LHCN-M2 (cell line): ENCODE measurements at places on chromosomes 5 and 9. TPM values are rescaled to one million over a fixed set of nuclear protein-coding genes. Genes with fewer than 3 reads are reported as not detected.

DNA sequence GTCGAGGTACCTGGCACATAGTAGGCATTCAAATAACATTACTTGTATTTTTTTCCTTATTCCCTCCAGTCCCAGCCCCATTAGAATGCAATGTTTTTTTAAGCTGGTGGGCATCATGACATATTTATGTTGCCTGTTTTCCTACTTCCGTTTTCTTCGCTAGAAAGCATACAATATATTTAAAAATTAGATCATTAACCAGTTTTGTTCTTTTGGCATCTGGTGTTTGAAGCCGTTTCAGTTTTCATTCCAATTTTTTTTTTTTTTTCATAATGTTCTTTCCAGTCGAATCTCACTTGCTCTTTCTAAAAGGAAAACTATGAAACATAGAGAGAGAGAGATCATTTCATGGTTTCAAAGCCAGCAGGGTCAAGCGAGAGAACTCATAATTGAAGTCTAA, 228.3 kb upstream of the C9orf72 start:
- DNase-seq = no peak

DNA sequence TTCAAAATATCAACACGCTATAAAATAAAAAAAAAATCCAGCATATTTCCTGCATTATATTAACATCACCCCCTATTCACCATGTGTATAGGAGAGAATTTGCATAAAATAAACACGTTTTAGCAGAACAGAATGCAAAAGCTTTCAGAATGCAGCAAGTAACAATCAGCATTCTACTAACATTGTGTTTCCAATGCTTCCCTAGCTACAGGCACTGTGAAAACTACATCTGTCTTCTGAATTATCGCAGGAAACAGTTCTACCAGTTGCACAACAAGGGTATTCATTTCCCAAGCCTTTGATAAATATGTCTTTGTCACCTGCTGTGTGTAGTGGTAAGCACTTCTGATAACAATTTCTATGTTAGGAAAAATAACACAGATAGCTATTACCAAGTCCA, 1015.8 kb downstream of the CDH18 start:
- DNase-seq = no peak

DNA sequence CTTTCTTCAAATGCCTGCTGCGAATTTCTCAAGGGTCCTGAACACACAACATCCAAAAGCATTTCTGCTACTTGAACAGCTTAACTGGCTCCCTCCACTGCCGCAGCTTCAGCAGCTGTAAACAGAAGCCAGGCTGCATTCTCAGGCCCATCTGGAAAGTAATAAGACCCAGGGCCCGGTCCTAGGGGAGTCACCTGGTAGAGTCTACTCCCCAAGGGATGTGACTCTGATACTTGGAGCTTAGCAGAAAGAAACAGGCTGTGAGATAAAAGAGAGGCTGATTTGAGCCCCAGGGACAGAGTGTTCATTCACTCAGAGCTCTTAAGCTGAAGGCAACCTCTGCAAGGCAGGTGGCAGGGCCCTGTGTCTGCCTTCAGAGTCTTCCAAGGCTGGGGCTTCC, 356.8 kb downstream of the SPOCK1 start:
- no peak for DNase-seq

- no peak for DNase-seq
Observed at GRCh38 chr9:69093471-69094103, 58.0 kb downstream of the FXN start.

GRCh38 chr9:22158271-22158670, 149.2 kb upstream of the CDKN2B start:
- DNase-seq = no peak

DNA sequence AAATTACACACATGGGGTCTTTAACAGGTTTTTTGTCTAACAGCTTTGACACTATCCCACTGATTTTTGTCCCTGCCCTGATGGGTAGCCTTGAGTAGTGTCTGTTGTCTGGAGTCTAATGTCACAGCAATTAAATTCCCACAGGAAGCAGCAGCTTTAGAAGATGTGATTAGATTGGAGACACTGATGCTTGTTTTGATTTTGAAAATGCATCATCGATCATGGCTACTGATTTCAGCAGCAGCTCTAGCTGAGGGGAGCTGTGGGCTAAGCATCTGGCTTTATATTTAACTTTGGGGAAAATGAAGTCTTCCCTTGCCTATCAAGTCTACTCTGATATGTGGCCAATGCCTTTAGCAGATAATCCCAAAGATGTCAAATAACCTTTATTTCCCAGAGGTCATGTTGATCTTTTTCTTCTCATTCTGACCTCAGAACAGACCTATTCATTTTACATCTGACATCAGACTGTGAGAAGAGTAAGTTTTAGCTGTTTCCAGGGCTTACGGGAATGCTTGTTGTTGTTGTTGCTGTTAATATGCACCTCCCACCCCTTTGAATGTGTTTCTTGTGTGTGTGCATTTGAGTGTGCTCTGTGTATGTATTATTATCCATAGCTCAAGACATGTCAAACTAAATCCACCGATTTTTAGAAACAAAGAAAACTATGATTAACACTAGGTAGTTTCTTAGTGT, 704.9 kb upstream of the NUDT12 start:
- peak; percentile 6 for DNase-seq

The TOMM5 gene
- total RNA-seq = 167 and 190 TPM in 2 replicates

DNA sequence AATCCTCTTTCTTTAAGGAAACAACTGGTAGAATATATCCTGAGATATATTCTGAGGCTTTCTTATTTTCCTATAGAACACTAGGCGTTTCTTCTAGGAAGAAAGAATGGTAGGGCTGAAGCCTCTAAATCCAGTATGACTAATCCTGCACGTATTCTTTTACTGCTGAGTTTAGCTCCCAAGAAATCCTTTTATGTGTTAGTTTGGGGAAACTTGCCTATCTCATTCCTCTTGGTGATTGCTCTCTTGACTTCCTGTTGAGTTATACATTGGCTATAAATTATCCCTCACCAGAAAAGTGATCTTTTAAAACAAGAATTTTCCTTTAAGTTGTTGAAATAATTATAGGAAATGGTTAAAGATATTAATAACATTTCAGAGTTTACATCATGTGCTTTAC, 422.9 kb downstream of the TMEM161B start:
- no peak for DNase-seq

The TRPM6 gene
- total RNA-seq = not detected in 2 replicates

DNA sequence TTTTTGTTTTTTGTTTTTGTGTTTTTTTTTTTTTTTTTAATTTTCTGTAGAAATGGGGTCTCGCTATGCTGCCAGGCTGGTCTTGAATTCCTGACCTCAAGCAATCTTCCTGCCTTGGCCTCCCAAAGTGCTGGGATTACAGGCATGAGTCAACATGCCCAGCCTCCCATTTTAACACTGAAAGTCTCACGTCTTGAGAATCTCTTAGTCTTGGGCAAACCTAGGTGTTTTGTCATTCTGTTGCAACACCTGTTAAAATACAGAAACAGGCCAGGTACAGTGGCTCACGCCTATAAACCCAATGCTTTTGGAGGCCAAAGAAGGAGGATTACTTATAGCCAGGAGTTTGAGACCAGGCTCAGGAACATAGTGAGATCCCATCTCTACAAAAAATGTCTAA, 599.0 kb downstream of the TLR4 start:
- no peak for DNase-seq

DNA sequence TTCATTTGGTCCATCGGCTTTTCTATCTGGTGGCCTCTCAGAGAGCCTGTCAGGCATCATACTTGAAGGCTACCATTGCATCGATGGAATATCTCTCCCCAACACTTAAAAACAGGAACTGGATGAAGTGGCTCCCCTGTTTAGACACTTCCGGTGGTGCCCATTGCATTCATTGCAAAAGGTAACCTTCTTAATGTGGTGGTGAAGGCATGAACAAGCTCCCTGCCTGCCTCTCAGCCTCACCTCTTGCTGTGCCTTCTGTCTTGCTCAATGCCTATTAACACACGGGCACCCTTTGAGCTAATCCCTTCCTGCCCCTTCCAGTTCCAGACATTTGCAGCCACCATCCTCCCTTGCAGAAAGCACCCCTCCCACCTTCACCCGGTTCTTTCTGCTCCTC, 233.1 kb upstream of the MSX2 start:
- DNase-seq = no peak

The ASPN gene
- total RNA-seq = not detected in 2 replicates

- DNase-seq = no peak
Observed at GRCh38 chr5:68347536-68347935, 132.0 kb downstream of the PIK3R1 start.

DNA sequence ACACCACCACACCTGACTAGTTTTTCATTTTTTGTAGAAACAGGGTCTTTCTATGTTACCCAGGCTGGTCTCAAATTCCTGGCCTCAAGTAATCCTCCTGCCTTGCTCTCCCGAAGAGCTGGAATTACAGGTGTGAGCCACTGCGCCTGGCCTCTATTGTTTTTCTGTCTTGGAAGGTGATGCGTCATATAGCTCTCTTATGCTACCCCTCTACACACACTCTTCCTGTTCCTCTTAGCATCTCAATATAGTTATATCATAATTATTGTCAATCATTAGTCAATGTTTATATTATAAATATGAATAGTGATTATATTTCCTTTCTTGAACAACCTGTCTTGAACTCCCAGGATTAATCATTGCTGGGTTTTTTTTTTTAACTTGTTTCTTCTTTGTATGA, 7.3 kb downstream of the PKD2L2 start:
- no peak for DNase-seq

- DNase-seq = no peak
Observed at GRCh38 chr9:29968831-29969230, 2395.6 kb upstream of the C9orf72 start.

- DNase-seq = peak; percentile 32
Observed at GRCh38 chr5:83503662-83504061, 32.1 kb downstream of the VCAN start.
